ENCODE measurements at places on chromosomes 11 and 22. TPM values are rescaled to one million over a fixed set of nuclear protein-coding genes. Genes with fewer than 3 reads are reported as not detected.

DNA sequence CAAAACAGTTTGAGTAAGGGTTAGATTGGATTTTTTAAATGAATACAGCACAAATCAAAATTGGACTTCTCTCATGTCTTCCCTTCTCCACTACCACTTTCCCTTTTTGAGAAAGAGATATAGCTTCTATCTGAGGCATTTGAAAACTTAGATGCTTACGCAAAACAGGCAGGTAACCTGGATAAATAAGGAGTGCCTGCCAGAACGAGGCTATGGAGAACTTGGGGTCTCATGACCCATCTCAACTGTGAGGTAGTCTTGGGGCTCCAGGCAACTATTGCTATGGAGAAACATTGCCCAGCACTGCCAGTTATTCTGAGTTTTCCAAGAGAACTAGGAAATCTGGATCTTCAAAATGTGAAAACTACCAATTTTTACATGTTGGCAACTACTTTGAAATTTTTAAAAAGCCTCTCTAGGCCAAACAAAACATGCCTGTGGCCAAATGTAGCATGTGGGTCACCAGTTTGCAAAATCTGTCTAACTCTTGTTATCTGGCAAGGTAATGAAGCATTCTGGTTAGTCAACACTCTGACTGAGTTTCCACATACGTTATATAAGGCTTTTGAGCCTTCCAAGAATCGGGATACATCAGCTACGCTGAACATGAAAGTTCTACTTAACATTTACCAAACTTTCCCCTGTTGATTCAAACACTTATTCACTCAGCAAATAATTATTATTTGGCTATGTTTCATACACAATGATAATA, 752.7 kb downstream of the KCNA4 start:
- no peak for DNase-seq

- peak; percentile 69 for DNase-seq
Observed at GRCh38 chr11:45045683-45046471, 95.2 kb upstream of the TP53I11 start.

DNA sequence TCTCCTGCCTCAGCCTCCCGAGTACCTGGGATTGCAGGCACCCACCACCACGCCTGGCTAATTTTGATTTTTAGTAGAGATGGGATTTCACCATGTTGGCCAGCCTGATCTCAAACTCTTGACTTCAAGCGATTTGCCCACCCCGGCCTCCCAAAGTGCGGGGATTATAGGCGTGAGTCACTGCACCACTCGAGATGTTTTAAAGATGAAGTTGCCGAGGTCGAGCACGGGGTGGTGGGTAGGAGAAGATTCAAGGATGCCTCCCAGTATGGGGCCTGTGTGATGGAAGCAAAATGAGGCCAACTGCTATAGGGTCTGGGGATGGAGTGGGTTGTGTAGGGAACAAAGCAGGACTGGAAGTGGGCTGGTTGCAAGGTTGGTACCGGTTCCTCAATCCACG, 245.2 kb downstream of the MN1 start:
- DNase-seq, result no peak

- DNase-seq, result no peak
Observed at GRCh38 chr11:121727942-121728341, 275.2 kb upstream of the SORL1-AS1 start.

GRCh38 chr22:19788661-19789225, 28.2 kb downstream of the TBX1 start:
- no peak for DNase-seq

- no peak for DNase-seq
Observed at GRCh38 chr11:128725630-128726319, 31.9 kb downstream of the FLI1 start.

- peak; percentile 61 for DNase-seq
Observed at GRCh38 chr11:72413914-72414628, 20.3 kb downstream of the CLPB start.

DNA sequence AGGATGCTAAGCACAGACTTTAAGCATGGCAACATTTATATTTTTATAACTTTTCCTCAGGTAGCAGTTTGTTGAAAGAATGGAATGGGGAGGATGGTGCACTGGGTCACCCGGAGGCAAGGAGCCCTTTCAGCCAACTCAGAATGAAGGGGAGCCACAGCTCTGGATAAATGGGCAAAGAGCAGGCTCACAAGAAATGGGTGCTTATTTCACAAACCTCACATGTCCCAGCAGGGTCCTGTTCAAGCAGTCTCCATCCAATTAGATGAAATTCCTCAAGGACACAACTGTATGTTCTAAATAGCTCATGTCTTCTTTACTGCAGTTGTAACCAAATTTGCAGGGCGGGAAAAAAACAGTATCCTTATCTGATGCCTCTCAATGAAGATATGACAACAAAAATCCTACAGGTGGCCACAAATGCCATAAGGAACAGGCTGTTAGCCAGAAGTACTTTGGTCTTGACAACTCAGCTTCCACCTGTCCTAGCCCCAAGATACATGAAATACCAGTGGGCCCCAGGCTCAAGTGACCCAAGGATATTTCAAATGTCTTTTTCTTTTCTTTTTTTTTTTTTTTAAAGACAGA, 48.2 kb downstream of the MAPK1 start:
- no peak for DNase-seq

GRCh38 chr11:22347857-22348487, 9.8 kb downstream of the SLC17A6 start:
- DNase-seq, result no peak

- peak; percentile 75 for DNase-seq
Observed at GRCh38 chr22:19109198-19110063, 12.8 kb downstream of the DGCR2 start.

DNA sequence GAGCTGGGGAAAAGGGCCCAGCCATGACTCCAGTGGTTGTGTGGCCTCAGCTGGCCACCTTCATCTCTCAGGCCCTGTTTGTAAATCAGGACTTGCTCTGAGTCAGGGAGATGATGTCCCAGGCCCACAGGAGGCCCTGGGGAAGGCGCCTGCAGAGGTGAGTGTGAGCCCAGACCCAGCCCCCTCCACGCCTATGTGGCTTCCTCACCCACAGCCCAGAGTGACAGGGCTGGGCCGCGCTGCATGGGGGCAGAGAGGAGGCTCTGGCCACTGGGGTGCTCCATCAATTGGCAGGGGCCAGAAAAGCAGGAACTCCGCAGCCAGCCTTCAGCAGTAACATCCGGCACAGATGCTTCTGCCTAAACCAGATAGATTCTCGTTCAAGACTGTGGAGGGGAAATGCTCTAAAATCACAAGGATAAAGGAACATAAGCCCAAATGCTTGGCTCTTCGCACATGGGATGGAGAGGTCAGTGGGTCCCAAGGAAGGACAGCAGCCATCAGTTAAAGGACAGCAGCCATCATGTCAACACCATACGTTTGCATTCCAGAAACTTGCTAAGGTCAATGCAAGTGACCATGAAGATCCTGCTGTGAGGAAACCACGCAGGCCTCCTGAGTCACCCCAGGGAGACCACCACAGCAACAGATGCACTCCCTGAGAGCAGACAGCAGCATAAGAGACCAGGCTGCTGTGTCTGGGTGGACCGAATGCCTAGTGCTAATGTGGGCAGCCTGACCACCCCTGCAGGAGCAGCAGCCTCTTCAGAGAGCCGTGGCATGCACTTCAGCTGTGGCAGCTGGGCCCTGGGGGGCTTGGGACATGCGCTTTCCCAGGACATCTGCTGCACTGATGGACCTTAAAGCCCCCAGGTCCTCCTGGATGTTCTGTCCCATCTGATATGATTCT, 28.3 kb downstream of the OSBPL5 start:
- no peak for DNase-seq

DNA sequence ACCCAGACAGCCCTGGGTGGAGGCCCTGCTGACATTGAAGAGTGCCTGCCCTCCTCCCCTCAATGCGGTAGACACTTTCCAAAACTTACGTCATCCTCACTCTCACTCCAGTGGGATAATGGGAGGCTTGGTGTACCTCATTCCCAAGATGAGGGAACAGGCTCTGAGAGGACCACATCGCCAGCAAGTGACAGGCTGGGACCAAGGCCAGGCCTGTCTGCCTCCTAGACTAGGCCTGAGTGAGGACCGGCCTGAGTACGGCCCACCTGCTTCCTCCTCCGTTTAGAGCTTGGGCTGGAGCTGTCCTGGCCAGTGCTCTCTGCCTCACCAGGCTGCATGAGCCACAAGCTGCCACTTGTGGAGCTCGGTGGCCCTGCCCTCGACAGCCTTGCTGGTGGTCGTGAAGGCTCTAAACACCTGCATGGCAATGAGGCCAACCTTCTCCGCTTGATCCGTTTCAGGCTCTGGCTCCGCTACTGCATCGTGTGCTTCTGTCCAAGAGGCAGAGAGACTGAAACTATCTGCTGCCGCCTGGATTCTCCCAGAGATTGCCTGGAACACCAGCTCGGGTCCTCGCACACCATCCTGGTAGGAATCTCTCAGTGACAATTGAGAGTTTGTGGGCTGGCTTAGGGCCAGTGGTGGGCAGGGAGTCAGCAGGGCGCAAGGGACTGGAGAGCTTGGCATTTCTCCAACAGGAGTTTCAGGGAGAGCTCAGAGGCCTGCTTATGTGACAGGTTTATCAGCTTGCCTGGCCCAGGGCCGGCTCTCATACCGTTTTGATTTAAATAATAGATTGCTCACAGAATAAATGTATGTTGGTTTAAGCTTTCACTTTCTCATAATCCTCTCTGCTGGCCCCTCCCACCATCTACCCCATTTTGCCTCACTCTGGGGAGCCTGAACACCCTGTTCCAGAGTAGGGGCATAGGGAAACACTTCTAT, 9.4 kb downstream of the LRRC75B start:
- no peak for DNase-seq

DNA sequence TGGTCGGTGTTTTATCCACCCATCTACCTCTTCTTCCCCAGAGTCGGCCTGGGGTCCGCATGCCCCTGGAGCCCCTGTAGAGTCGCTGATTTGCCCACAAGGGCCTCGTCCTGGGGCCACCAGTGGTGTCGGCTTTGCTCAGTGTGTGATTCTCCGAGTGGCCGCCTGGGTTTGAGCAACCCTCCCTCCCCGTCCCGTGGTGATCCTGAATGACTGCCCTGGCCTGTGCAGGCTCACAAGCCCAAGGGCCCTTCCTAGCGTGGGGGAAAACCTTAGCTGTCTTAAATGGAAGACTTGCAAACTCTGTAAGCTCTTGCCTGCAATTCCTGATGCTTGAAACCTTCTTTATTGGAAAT, 128.3 kb downstream of the OSBP2 start:
- no peak for DNase-seq

DNA sequence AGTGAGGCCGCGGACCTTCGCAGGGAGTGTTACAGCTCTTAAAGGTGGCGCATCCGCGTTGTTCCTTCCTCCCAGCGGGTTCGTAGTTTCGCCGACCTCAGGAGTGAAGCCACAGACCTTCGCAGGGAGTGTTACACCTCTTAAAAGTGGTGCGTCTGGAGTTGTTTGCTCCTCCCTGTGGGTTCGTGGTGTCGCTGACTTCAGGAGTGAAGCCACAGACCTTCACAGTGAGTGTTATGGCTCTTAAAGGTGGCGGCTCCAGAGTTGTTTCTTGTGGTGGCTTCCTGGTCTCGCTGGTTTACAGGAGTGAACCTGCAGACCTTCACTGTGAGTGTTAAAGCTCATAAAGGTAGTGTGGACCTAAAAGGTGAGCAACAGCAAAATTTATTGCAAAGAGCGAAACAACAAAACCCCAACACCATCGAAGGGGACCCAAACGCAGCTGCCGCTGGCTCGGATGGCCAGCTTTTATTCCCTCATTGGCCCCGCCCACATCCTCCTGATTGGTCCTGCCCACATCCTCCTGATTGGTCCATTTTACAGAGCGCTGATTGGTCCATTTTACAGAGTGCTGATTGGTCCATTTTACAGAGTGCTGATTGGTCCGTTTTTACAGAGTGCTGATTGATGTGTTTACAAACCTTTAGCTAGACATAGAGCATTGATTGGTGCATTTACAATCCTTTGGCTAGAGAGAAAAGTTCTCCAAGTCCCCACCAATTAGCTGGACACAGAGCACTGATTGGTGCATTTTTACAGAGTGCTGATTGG, 1.2 kb upstream of the TMEM45B start:
- no peak for DNase-seq

GRCh38 chr11:61860054-61860903, 31.1 kb downstream of the FADS3 start:
- no peak for DNase-seq

GRCh38 chr11:6480299-6480914, 724 bp downstream of the ARFIP2 start:
- DNase-seq, result no peak

GRCh38 chr11:6326303-6326702, 6.0 kb upstream of the CAVIN3 start:
- DNase-seq, result no peak

DNA sequence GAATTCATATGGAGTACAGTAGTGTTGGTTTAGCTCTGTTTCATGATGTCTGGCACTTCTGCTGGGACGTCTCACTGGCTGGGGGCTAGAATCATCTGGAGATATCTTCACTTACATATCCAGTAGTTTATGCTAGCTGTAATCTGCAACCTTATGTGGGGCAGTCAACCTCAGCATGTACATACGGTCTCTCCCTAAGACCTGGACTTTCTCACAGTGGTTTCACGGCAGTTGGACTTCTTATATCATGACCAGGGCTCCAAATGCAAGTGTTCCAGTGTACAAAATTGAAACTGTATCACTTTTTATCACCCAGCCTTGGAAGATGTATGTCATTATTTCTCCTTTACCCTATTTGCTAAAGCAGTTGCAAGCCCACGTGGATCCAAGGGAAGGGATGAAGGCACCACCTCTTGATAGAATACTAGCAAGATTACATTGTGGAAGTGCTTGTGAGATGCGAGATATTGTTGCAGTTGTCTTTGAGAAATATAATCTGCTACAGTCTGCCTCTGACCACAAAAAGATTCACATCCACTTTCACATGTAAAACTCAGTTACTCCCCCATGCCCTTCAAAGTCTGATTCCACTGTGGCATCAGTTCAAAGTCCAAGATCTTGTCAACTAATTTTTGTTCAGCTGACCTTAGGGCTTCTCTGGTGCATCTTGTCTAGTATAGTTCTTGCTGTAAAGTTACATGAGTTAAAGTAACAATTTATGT, 316.6 kb upstream of the NCAM1 start:
- no peak for DNase-seq

- no peak for DNase-seq
Observed at GRCh38 chr11:100928426-100928825, 201.2 kb downstream of the PGR start.

DNA sequence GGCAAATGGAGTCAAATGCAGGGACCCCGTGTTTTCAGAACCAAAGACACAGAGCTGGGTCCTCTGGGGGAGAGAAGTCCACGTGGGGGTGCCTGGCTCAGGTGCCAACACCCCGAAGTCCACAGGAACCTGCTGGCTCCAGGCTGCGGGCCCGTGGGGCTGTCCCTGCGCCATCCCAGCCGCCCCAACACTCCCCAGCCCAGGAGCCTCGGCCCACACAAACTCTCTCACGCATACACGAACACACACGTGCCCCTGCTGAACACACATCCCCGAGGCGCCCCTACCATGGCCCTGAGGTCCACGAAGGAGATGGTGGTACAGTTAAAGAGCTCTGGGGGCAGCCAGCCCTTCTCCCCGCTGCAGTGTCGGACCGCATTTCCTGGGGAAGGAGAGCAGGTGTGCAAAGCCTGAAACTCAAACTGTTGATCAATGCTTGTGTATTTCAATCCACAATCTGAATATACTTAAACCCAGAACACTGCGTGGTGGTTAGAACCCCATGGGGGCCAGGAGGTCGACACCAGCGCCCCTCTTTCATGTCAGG, 54.7 kb downstream of the TRMU start:
- DNase-seq, result no peak

- DNase-seq, result no peak
Observed at GRCh38 chr11:21710809-21711208, 482.1 kb upstream of the ANO5 start.

DEUP1 gene
- total RNA-seq, result not detected

MFRP gene
- total RNA-seq, result not detected

MRGPRF gene
- total RNA-seq, result 209 TPM

CDC42EP2 gene
- 20.6 TPM for total RNA-seq

IGSF9B gene
- 162 TPM for total RNA-seq

ABTB2 gene
- total RNA-seq, result 7.9 TPM

CRYBA4 gene
- total RNA-seq, result not detected

PRR14L gene
- total RNA-seq, result 17.2 TPM

PAMR1 gene
- 4.6 TPM for total RNA-seq

Data from ascending aorta (tissue), 2 donors.